Stimulated activated CD4-positive, alpha-beta T cell treated with anti-CD3 and anti-CD28 coated beads, Interleukin-1b, Interleukin-23, amount 100 ng/mL, for 24 hours (primary cell): ENCODE measurements at places on chromosomes 2 and 18.

- peak; percentile 5 for DNase-seq
Measured at GRCh38 chr2:168773719-168774521, 28.5 kb upstream of the NOSTRIN start.

- DNase-seq: no peak
Measured at GRCh38 chr18:58911766-58912165, 47.1 kb downstream of the ZNF532 start.

GRCh38 chr2:188320861-188321260 lies 29.2 kb downstream of the GULP1 start:
- no peak for DNase-seq

DNA sequence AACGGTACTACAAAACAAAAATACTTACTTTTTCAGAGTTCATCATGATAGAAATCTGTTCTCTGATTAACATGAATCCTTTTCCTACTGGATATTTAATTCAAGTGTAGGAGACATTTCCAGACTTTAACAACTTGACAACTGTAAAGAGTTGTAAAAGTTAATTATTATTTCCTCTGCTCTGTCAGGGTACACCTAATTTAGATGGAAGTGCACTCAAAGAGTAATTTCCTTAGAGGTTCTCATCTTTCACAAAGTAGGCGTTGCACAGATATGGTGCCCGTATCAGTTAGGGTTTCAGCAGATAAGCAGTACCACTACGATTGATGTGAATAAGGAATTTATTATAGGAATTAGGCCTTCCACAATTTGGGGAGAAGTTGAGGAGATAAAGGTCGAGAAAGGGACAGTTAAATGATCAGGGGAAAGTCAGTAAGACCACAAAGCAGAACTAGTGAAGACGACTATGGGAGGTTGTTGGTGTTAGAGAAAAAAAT lies 16.2 kb upstream of the PDE11A start:
- no peak for DNase-seq

DNA sequence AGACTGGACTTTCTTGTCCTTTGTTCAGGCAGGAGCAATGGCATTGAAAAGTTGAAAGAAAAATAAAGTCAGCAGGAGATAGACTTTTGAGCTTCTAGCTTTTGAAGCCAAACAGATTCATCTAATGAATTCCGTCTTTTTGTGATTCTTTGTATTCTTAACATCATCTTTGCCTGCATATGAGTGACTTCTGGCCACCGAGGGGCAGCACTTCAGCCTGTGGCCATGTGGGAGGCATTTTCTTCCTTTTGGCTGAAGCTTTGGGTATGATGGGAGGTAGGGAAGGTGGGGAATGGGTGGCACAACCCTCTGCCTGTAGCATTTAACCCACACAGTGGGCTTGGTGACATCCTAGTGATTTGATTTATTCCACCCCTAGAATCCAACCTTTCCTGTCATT lies 220.6 kb downstream of the SETBP1 start:
- no peak for DNase-seq

GRCh38 chr2:166609183-166609959 lies 115.3 kb upstream of the SCN7A start:
- DNase-seq: no peak

- DNase-seq: no peak
Measured at GRCh38 chr2:43896906-43897305, 58.1 kb downstream of the ABCG8 start.

GRCh38 chr18:47557160-47557559 lies 305.7 kb upstream of the SKOR2 start:
- no peak for DNase-seq

- no peak for DNase-seq
Measured at GRCh38 chr2:62016957-62017356, 111.5 kb downstream of the COMMD1 start.

GRCh38 chr2:54878182-54878581 lies 154.7 kb downstream of the EML6 start:
- no peak for DNase-seq

DNA sequence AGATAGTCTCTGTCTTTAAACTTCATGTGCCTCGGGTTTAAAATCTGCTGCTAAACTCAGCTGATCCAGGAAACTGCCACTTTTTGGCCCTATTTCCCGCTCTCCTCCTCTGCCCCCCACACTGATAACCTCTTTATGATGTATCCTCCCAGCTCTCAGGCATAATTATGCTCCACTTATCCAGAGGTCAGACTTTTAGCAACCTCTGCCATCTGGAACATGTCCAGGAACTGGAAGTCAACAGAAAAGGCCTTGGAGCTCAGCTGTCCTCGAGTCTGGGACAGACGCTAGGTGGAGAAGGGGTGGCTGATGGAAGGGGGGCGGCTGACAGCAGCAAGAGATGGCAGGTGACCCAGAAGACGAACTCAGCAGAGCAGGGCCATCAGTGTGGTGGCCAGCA lies 41.2 kb downstream of the ASAP2 start:
- DNase-seq: no peak

DNA sequence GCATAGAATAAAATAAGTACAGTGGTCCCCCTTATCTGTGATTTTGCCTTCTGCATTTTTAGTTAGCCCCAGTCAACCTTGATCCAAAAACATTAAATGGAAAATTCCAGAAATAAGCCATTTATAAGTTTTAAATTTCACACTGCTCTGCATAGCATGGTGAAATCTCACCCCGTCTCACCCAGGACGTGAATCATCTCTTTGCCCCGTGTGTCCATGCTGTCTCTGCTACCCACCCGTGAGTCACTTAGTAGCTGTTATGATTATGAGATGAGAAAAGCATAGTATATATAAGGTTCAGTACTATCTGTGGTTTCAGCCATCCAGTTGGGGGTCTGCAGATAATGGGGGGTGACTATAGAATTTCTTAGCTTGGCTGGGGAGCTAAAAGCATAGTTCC lies 67.3 kb downstream of the RHBDD1 start:
- DNase-seq: no peak

DNA sequence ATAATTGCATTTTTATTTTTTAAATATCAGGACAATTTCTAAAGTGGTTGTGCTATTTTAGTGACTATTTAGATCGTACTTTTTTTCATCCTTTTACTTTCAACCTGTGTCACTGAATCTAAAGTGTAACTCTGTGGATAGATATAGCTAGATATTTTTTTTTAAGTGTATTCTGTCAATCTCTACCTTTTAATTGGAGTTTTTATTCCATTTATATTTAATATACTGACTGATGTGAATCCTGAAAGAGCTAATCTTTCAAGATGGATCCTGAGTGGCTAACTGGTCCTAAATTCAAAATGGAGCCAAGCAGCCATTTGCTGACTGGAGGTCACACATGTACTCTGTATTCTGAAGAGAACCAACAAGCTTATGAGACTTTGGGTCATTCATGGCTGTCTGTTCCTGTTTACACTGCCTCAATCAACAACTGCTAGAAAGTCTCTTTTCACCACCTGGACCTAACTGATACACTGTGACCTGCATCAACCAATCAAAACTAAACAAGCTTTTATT lies 4.6 kb upstream of the PSMD14 start:
- no peak for DNase-seq

- DNase-seq: no peak
Measured at GRCh38 chr18:9709304-9709877, 1.3 kb downstream of the RAB31 start.

DNA sequence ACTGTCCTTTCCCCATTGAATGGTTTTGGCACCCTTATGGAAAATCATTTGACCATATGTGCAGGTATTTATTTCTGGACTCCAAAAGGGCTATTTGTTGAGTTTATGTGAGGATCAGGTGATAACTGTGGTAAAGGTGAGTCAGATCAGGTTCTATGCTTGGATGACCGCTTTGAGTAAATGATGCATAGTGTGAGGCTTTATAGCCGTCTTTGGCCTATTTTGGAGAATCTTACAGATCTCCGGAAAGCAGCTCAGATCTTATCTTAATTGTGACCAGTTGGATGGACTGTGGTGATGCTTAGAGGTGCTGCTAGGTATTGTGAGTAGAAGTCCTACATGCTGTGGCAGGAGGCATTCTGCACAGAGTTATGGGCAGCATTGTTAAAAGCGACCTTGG lies 126.2 kb downstream of the METTL8 start:
- DNase-seq: no peak

- no peak for DNase-seq
Measured at GRCh38 chr2:70958759-70959158, 19.7 kb upstream of the ANKRD53 start.

- no peak for DNase-seq
Measured at GRCh38 chr2:53476834-53477233, 290.8 kb upstream of the CHAC2 start.

GRCh38 chr2:173955004-173955403 lies 10.2 kb downstream of the SP3 start:
- DNase-seq: no peak

- DNase-seq: no peak
Measured at GRCh38 chr2:160423126-160423525, 70.5 kb downstream of the RBMS1 start.

GRCh38 chr2:206296128-206296527 lies 21.7 kb downstream of the ZDBF2 start:
- DNase-seq: no peak

GRCh38 chr2:27870724-27871123 lies 19.5 kb downstream of the RBKS start:
- DNase-seq: no peak

- no peak for DNase-seq
Measured at GRCh38 chr2:102637358-102637757, 18.0 kb downstream of the SLC9A2 start.

GRCh38 chr2:88176352-88176984 lies 6.3 kb downstream of the THNSL2 start:
- DNase-seq: no peak

DNA sequence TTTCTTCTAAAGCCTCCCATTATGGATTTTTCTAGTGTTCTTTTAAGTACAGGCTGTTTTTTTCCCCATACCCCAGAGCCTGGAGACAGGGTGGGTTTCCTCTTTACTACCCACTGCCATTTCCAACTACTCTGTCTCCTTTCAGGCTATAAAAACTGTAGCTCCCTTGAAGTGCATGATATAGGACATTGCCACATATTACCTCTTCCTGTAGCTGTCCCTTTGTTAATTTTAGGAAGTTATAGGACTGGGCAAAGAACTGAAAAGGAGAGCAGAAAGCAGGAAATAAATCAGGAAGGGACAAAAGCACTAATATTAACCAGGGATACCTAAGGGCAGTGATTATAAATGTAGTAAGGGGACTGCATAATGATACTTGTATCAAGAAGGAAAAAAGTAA lies 54.1 kb downstream of the VIL1 start:
- DNase-seq: no peak

- DNase-seq: no peak
Measured at GRCh38 chr2:136297312-136297711, 179.4 kb upstream of the CXCR4 start.
